ENCODE measurements at places on chromosomes 6 and 20. TPM values are rescaled to one million over a fixed set of nuclear protein-coding genes. Genes with fewer than 3 reads are reported as not detected.

TMEM217 gene
- total RNA-seq = 5.3 TPM

VSX1 gene
- 0.65 TPM for total RNA-seq

GRM1 gene
- total RNA-seq = not detected

ADNP gene
- 104 TPM for total RNA-seq

HAO1 gene
- not detected for total RNA-seq

BNIP5 gene
- total RNA-seq = not detected

NKX2-4 gene
- total RNA-seq = not detected

All from PC-9 (cell line).